ENCODE measurements at places on chromosomes 2 and 18. TPM values are rescaled to one million over a fixed set of nuclear protein-coding genes. Genes with fewer than 3 reads are reported as not detected.
A peak's percentile ranks its signal among the peaks of the same experiment; 100 is the strongest.

- DNase-seq = no peak
Observed at GRCh38 chr2:74481961-74482800, 617 bp downstream of the CCDC142 start.

- no peak for DNase-seq
Observed at GRCh38 chr18:5294113-5294456, 1.4 kb downstream of the ZBTB14 start.

DNA sequence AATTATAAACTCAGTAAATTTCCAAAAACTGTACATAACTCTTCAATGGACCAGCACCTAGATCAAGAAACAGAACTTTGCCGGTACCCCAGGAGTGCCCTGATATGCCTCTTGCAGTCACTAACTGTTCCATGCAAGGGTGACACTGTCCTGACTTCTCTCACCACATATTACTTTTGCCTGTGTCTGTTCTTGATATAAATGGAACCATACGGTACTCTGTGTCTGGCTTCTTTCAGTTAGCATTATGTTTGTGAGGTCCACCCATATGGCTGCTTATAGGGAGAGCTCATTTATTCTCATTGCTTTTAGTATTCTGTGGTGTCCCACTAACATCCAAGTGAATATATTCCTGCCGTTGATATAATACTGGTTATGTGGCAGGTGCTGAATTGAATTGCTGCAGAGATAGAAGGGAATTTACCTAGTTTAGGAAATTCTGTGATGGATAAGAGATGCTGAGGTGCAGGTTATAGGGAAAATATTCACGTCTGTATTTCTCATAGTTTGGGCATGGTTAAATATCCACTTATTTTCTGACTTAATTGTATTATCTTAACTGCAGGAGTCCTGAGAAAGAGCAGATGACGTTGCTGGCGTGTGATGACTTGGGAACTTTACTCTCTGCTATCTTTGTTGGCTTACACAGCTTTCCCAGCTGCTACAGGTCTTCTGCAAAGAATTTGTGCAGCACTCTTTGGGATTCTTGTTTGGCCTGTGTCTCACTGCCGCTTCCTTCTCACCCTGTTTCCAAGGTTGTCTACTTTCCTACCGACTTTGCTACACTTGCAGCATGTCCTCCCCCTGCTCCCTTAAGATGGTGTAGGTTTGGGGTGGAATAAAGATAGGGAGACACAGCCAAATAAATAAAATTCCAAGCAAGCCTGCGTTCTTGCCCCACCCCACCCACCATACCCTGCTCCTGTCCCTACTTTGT, 107.9 kb downstream of the MAP4K4 start:
- no peak for DNase-seq

Gene AKAIN1
- 1.1 TPM for total RNA-seq

DNA sequence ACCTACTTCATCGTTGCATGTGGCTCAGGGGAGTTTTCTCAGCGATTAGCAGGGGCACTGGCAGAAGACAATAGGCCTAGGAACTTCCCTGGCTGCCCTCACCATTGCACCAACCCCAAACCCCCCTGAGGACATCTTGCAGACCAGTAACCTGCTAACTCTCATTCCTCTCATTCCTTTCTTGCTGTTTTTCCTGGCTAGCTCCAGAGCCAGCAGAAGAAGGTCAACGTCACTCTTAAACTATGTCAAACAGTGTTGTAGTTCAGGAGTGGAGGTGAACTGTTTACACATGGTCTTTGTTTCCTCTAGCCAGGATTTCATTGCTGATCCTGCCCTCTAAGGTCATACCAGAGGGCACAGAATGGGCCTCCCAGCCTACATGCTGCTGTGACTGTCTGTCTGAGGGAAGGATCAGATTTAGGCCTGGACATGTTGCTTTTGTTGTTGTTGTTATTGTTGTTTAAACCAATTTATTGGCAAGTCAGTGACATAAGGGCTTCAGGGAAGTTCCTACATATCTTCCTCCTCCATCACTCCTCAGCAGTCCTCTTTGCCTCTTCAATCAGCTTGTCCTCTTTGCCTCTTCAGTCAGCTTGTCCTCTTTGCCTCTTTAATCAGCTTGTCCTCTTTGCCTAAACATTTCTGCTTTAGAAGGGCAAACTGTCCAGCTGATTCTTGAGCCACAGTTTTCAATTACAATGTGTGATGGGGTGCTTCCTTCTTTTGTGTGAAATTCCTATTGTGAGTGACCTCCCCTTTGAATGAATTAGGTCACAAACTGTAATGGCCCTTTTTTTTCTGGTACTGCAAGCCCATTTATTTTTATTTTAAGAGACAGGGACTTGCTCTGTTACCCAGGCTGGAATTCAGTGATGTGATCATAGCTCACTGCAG, 471.9 kb upstream of the TNP1 start:
- no peak for DNase-seq

GRCh38 chr2:39851651-39852110, 72.6 kb upstream of the THUMPD2 start:
- DNase-seq = no peak

Gene WNT6
- total RNA-seq = 24.7 TPM

GRCh38 chr2:159953136-159953823, 109.1 kb downstream of the PLA2R1 start:
- no peak for DNase-seq

Gene ITSN2
- 18.9 TPM for total RNA-seq

GRCh38 chr18:21489119-21489750, 111.3 kb downstream of the ESCO1 start:
- DNase-seq = no peak

Gene HOXD10
- total RNA-seq = 0.19 TPM

- no peak for DNase-seq
Observed at GRCh38 chr2:75959724-75960471, 249.2 kb upstream of the GCFC2 start.

Gene KIAA1328
- 6.1 TPM for total RNA-seq

Gene PPP1R1C
- 7.4 TPM for total RNA-seq

DNA sequence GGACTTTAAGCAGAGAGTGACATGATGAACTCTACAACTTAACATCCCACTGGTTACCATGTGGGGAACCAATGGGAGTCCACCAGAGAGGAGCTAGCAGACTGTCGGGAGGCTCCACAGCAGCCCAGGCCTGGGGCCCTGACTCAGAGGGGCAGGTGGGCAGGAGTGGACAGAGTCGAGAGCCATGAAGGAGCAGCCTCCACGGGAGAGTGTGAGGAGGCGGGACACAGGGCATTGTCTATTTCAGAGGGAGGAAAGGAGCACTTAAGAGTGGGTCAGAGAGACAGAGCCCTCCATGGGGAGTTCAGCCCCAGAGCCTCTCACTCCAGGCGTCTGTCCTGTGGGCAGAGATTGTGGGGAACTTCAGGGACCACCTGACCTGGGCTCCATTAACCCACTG, 118.7 kb downstream of the CYP26B1 start:
- peak; percentile 39 for DNase-seq

Gene ABCG8
- not detected for total RNA-seq

- no peak for DNase-seq
Observed at GRCh38 chr2:11042841-11043240, 112.4 kb upstream of the SLC66A3 start.
